IMR-90 (cell line): ENCODE measurements at places on chromosomes 4 and X. TPM values are rescaled to one million over a fixed set of nuclear protein-coding genes. Genes with fewer than 3 reads are reported as not detected.

DNA sequence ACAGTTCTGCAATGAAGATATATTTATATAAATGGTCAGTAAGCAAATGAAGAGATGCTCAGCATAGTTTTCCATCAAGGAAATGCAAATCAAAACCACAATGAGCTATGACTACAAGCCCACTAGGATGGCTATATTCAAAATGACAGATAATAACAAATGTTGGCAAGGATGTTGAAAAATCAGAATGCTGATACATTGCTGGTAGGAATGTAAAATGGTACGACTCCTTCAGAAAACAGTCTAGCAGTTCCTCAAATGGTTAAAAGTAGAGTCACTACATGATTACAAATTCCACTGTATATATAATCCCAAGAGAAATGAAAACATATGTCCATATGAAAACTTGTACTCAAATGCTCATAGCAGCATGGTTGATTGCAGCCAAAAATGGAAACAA lies 425.0 kb upstream of the ATOH1 start:
- H3K27ac ChIP-seq: no peak overlapping the region
- no peaks in the 10 kb centered on the region for H3K4me1 ChIP-seq
- H3K27me3 ChIP-seq: no peaks in the 10 kb centered on the region
- H3K36me3 ChIP-seq: no peaks in the 10 kb centered on the region
- no peak overlapping the region for H3K4me3 ChIP-seq
- DNase-seq: peak; percentile 20

DNA sequence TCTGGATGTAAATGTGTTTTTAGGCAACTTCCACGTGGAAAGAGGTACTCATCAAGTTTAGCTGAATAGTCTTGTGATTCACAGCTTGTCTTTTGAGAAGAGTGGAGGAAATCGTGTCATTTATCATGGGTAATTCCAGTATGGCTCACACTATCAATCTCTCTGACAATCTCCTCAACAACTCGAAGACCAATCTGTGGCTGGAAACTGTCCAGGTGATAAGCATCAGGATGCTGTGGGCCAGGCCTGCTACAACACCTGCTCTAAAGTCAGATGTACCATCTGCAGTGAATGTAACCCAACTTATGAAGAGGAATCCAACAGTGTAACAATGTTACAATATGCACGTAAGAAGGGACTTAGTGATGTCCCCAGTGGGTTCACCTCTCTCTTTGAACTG lies 132.1 kb upstream of the GK2 start:
- H3K27me3 ChIP-seq: no peaks in the 10 kb centered on the region
- no peak overlapping the region for H3K27ac ChIP-seq
- no peak for DNase-seq
- H3K4me1 ChIP-seq: no peaks in the 10 kb centered on the region
- no peak overlapping the region for H3K4me3 ChIP-seq

GRCh38 chrX:37287741-37288444 lies 61.3 kb upstream of the PRRG1 start:
- H3K4me3 ChIP-seq: no peak overlapping the region
- no peaks in the 10 kb centered on the region for H3K4me1 ChIP-seq
- no peaks in the 10 kb centered on the region for H3K36me3 ChIP-seq
- DNase-seq: no peak
- H3K27me3 ChIP-seq: peaks cover 1% of the 10 kb centered on the region; the same call in 1 of the 2 replicates

- no peak overlapping the region for H3K4me3 ChIP-seq
- no peak for DNase-seq
Observed at GRCh38 chr4:80452768-80453167, 117.2 kb downstream of the CFAP299 start.

GRCh38 chr4:120007191-120007871 lies 59.3 kb downstream of the MAD2L1 start:
- H3K27me3 ChIP-seq: no peaks in the 10 kb centered on the region
- H3K4me3 ChIP-seq: no peak overlapping the region
- peaks cover 10% of the 10 kb centered on the region for H3K4me1 ChIP-seq

GRCh38 chr4:95446173-95446572 lies 102.6 kb downstream of the UNC5C start:
- no peaks in the 10 kb centered on the region for H3K4me1 ChIP-seq
- DNase-seq: no peak
- H3K27ac ChIP-seq: no peak overlapping the region
- no peaks in the 10 kb centered on the region for H3K36me3 ChIP-seq
- H3K4me3 ChIP-seq: no peak overlapping the region

DNA sequence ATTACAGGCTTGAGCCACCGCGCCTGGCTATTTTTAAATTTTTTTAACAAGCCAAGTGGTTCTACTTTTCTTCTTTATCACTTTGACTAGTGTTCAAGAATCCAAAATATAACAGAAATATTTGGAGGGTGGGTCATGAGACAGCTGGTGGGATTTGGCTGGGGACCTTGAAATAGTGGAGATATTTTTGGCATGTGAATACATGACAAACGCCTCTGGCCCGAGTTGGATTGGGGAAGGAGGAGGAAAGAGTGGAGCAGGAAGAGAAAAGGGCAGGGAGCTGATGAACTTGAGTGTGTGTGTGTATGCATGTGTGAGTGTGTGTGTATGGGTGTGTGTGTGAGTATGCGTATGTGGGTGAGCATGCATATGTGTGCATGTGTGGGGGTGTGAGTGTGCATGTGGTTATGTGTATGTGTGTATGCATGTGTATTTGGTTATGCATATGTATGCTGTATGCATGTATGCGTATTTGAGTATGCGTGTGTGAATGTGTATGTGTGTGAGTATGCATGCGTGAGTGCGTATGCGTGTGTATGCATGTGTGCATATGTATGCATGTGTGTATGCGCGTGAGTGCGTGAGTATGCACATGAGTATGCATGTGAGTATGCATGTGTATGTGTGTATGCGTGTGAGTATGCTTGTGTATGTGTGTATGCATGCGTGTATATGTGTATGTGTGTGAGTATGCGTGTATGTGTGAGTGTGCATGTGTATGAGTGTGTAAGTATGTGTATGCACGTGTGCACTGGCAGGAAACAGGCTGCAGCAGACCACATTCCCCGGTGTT lies 49.6 kb downstream of the JADE1 start:
- H3K36me3 ChIP-seq: peaks cover 56% of the 10 kb centered on the region
- H3K4me3 ChIP-seq: no peak overlapping the region
- H3K27me3 ChIP-seq: no peaks in the 10 kb centered on the region
- H3K4me1 ChIP-seq: peaks cover 33% of the 10 kb centered on the region
- peak; percentile 91 for DNase-seq
- peak overlapping the region; percentile 52; the same call in 1 of the 2 replicates for H3K27ac ChIP-seq

DNA sequence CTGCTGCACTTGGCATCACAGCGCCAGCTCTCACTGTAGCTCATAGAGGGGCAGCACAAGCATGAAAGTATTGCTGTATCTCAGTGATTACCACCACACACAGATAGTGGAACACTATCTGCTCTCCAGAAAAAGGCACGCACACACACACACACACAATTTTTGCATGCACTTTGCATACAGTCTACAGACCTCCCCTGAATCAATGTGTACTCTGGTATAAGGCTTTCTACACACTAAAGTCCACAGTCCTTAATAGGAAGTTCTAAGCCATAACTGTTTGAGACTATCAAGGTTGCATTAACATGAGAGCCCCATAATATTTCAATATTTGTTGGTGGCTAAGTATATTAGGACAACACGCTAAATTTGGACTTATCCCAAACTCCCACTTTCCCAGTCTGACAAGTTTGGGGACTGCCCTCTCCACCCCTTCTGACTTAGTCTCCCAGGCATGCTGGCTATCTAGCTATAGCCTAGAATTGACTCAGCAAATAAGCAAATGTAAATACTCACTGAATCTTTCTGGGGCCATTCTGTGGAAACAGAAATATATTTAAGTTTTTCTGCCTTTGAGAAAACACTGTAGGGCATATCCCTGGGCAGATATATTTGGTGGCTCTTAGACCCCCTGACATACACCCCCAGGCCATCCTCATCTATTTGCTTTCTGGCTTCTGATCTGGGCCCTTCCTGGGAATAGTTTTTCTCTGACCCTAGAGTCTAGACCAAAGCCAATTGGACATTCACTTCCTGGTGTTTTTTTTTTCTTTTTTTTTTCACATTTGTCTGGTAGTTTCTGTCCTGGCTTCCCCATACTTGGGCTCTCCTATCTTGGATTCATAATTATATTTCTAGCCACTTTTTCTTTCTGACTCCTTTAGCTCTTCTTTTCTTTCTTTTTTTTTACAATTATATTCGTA lies 36.4 kb upstream of the CT47C1 start:
- H3K27me3 ChIP-seq: no peaks in the 10 kb centered on the region
- H3K4me1 ChIP-seq: peaks cover 3% of the 10 kb centered on the region; the same call in 1 of the 2 replicates
- H3K27ac ChIP-seq: no peak overlapping the region
- no peak overlapping the region for H3K4me3 ChIP-seq
- DNase-seq: peak; percentile 9
- no peaks in the 10 kb centered on the region for H3K36me3 ChIP-seq

DNA sequence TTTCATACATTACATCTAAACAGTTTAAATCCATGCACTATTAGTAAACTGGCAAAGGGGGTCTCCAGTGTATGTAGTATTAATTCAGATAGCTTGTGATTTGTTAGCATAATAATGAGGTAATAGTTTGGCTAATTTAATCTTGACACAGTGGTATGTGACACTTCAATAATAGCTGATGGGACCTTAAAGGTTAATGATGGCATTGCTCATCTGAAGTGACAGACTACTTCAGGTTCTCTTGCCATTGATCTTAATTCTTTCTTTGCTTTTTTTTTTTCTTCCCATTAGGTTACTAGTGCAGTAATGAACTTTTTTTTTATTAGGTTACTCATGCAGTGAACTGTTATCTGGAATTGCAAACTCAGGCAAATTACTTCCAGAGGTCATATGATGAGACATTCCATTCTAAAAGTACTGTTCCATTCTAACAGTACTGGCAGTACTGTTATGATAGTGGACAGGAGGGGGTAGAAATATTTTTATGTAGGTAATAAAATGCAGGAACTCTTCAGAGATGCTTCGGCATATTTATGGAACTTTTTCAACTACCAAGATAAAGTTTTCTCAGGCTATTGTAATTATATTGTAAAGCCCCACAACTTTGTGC lies 911.3 kb upstream of the LCORL start:
- no peaks in the 10 kb centered on the region for H3K36me3 ChIP-seq
- no peak overlapping the region for H3K4me3 ChIP-seq
- no peak for DNase-seq
- no peaks in the 10 kb centered on the region for H3K4me1 ChIP-seq
- no peaks in the 10 kb centered on the region for H3K27me3 ChIP-seq

DNA sequence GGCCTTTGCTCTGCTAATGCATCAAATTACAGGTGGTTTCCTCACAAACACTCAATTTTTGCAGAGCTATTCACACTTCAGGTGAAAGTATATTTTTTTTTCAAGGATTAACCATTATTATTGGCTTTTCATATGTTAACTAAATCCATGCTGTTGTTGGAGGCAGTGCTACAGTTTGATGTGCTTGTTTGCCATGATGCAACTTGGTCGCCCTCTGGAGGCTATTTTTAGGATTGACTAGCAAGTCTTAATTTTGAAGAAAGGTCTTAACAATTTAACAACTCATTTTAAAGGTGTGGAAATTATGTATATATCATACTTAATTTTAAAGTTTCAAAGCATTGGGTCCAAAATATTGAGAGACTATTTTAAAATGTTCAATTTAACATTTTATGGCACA lies 168.8 kb upstream of the FAM47A start:
- H3K36me3 ChIP-seq: no peaks in the 10 kb centered on the region
- no peaks in the 10 kb centered on the region for H3K4me1 ChIP-seq
- H3K27me3 ChIP-seq: no peaks in the 10 kb centered on the region
- H3K4me3 ChIP-seq: no peak overlapping the region
- peak; percentile 58 for DNase-seq

- no peak overlapping the region; the same call in 1 of the 2 replicates for H3K27ac ChIP-seq
- H3K27me3 ChIP-seq: peaks cover 45% of the 10 kb centered on the region
- H3K4me3 ChIP-seq: peak overlapping the region; percentile 0
- DNase-seq: no peak
- no peaks in the 10 kb centered on the region; the same call in 1 of the 2 replicates for H3K4me1 ChIP-seq
- H3K36me3 ChIP-seq: no peaks in the 10 kb centered on the region
Observed at GRCh38 chr4:4853371-4853823, 6.1 kb upstream of the MSX1 start.

DNA sequence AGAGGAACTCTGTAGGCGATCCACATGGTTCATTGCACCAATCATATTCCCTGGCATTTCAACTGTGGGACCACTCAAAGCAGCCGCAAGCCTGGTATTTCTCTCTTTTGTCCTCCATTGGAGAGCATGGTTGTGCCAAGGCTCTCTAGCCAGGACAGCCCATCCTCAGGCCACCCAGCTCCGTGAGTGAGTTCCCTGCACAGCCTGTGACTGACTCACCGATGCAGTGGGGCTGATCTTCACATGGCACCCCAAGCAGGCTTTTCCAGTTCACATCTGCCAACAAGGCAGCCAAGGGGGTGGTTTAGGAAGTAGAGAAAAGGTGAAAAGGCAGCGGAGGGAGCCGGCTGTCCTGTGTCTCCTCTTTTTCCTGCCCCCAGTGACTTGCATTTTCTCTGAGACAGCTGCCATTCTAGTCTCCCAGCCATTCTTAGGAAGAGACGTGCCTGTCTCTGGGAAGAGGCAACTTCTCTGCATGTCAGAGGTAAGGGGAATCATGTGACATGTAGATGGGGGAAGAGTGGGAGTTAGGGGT lies 69.2 kb downstream of the MID1IP1 start:
- no peak overlapping the region for H3K27ac ChIP-seq
- H3K36me3 ChIP-seq: no peaks in the 10 kb centered on the region
- H3K4me1 ChIP-seq: peaks cover 4% of the 10 kb centered on the region; the same call in 1 of the 2 replicates
- no peak overlapping the region for H3K4me3 ChIP-seq

- peaks cover 3% of the 10 kb centered on the region; the same call in 1 of the 2 replicates for H3K4me1 ChIP-seq
- H3K27me3 ChIP-seq: no peaks in the 10 kb centered on the region
- no peak overlapping the region for H3K4me3 ChIP-seq
- no peak overlapping the region for H3K27ac ChIP-seq
- DNase-seq: no peak
Observed at GRCh38 chr4:124786634-124787033, 74.1 kb upstream of the ANKRD50 start.

GDPD2 gene
- total RNA-seq: not detected in 2 replicates

ASB12 gene
- total RNA-seq: not detected in 2 replicates

CC2D2A gene
- 21.9 and 26.3 TPM in 2 replicates for total RNA-seq

CBLL2 gene
- not detected in 2 replicates for total RNA-seq

SMIM43 gene
- total RNA-seq: 1.4 TPM in 2 replicates

NEXMIF gene
- under 0.01 TPM in 1 of 2 replicates, not detected in the other for total RNA-seq

CFAP47 gene
- total RNA-seq: under 0.01 TPM in 1 of 2 replicates, not detected in the other

MSANTD1 gene
- under 0.01 and 0.28 TPM in 2 replicates for total RNA-seq
